ENCODE measurements at places on chromosomes 3 and 15.

GRCh38 chr3:40886660-40887425, 312.5 kb upstream of the CTNNB1 start:
- no peak for DNase-seq

GRCh38 chr3:183792976-183793375, 32.4 kb downstream of the MAP6D1 start:
- no peak for DNase-seq

DNA sequence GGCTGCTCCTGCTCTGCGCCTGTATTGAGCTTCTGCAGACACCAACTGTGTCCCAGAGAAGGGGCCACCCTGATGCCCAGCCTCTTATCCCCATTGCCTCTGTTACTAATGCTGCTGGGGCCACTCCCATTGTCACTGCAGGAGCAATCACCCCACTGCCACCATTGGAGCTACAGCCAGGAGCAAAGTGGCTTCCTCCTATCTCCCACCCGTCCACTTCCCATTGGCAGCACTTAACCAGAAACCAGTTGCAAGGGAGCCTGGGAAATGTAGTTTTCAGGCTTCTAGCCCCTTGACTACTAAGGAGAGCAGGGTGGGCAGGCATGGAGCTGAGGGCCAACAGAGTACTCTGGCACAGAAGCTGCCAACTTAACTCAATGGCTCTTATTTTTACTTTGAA, 55.9 kb upstream of the KLF13 start:
- DNase-seq: no peak

GRCh38 chr3:192905980-192906678, 11.5 kb downstream of the MB21D2 start:
- DNase-seq: no peak
